Mesothelial cell of epicardium (in vitro differentiated cells): ENCODE measurements at places on chromosomes 1 and 21. TPM values are rescaled to one million over a fixed set of nuclear protein-coding genes. Genes with fewer than 3 reads are reported as not detected.

Gene TFAP2E
- 2.0 to 2.9 TPM (median 2.4 TPM) in 3 replicates for total RNA-seq

GRCh38 chr1:196808529-196809235, 10.8 kb upstream of the CFHR1 start:
- no peak for DNase-seq

DNA sequence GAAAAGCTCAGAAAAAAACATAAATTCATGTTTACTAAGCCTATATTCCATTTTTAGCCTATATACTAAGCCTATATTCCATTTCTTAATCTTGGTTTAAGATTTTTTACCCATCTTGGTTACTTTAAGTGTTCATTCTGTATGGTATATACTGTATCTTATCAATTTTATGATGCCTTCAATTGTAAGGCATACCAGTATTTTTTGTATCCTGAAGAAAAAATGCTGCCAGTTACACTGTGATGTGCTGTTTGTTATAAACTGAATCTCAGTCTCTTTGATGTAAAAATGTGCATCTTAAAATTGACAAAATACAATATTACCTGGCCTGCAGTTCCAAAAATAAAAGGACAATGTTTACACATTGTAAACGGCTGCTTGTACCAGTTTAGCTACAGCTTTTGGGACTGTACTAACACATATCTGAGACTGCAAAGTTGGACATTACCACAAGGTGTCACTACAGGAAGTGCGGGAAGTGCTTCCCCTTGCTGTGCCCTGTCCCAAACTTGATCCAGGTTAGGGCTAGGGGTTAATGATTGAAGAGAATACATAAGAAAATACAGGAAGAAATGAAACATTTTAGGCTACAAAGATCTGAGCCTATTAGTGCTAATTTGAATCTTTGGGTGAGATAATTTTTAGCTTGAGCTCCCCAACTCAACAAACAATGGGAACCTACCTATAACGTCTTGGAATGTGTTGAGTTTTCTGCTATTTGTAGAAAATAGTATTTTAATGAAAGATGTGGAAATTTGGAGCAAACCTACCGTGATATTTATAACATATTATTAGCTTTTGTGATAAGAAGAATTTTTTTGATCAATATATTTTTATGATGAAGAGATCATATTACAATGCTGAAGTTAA, 108.9 kb downstream of the LBR start:
- no peak for DNase-seq

DNA sequence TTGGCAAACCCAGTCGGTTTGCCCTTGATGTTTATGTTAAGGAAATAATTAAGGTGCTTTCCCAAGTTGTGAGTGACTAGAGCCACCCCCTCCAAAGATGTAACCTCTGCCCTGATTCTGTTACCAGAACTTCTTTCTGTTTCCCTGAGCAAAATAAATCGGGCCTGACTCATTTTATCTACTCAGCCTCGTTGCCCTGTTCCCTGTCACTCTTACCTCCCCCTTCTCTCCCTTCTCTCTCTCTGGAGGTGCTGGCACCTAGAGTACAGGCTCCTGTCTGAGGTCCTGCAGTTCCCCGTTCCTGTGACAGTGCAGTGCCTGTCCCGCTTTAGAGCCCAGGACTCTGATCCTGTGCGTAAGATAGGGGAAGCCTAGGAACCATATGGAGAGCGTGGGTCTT, 35.4 kb downstream of the CXADR start:
- DNase-seq, result no peak

- DNase-seq, result no peak
These were observed 144.3 kb downstream of the MIS18A start for GRCh38 chr21:32134441-32135130.

DNA sequence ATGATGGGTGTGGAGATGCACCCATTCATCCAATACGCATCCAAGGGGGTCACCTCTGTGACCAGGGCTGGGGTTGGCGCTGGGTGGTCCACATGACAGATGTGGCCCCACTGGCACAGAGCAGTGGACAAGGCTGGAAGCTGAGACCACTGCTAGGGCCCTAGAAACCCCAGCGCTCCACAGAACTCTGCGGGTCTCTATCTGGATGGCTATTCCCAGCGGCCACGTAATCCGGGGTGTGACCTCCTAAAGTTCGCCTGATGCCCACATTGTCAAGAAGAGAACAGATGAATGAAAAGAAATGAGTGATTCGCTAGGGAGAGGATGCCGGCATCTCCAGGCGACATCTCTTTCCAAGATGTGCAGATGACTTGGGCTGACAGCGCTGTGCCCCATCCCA, 55.2 kb downstream of the PRDM15 start:
- no peak for DNase-seq
